Naive thymus-derived CD4-positive, alpha-beta T cell (primary cell): ENCODE measurements at places on chromosomes 7 and 10. TPM values are rescaled to one million over a fixed set of nuclear protein-coding genes. Genes with fewer than 3 reads are reported as not detected.

Gene SFXN3
- total RNA-seq, result 33.7 and 38.2 TPM in 2 replicates

DNA sequence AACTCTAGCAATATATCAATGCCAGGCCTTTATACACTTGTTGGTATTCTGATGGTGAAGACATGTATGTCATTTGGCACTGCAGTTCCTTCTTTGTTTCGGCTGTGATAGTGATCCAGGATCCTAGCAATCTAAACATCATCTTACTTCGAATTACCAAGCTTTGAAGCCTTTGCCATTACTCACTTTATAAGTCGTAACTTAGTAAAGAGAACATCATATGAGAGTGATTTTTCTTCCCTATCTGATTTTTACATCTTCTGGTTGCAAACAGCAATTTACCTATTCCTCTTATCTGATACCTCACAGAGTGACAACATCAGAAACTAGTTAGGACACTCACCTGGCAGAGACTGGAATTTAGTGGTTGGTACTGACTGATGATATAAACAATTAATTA, 7.6 kb upstream of the BPGM start:
- H3K4me1 ChIP-seq, result peaks cover 23% of the 10 kb centered on the region
- no peak overlapping the region for H3K4me3 ChIP-seq
- no peak overlapping the region for H3K27ac ChIP-seq
- H3K36me3 ChIP-seq, result no peaks in the 10 kb centered on the region
- no peak for DNase-seq

GRCh38 chr10:75764974-75765788, 333.8 kb downstream of the LRMDA start:
- H3K36me3 ChIP-seq, result no peaks in the 10 kb centered on the region
- no peaks in the 10 kb centered on the region for H3K4me1 ChIP-seq
- no peak for DNase-seq
- no peak overlapping the region for H3K4me3 ChIP-seq
- H3K27me3 ChIP-seq, result no peaks in the 10 kb centered on the region

- no peak overlapping the region for H3K27ac ChIP-seq
- DNase-seq, result no peak
- no peak overlapping the region for H3K4me3 ChIP-seq
- H3K36me3 ChIP-seq, result no peaks in the 10 kb centered on the region
These were observed 5.5 kb upstream of the LRGUK start for GRCh38 chr7:134121632-134122139.
